ENCODE measurements at places on chromosomes 13 and 19.

DNA sequence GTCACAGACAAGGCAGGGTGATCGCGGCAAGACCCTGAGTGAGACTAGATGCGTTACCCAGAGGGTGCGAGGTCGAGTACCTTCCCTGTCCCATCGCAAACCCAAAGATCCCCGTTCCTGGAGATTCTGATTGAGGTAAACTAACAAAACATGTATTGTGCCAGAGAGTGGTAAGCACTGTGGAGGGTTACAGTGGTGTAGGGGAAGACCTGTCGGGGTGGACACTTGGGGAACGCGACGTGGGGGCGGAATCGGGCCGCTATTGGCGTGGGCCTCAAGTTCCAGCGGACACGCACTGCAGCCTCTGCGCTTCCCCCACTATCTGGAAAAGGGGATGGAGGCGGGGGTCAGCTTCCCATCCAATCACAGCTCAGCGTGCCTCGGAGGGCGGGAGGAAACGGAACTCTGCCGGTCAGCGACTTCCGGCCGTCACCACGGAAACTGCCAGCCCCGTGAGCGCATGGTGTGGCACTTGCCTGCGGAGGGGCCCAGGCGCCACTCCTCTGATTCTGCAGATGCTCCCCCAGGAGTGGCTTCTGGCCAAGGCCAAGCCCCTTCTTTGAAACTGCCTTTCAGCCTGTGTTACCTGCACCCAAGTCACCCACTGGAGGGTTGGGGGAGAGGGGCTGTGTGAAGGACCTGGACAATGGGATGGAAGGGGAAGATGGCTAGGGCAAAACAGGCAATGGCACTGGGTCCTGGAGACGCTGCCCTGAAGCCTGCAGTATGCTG, 1.0 kb upstream of the UBE2M start:
- DNase-seq = peak; percentile 83

DNA sequence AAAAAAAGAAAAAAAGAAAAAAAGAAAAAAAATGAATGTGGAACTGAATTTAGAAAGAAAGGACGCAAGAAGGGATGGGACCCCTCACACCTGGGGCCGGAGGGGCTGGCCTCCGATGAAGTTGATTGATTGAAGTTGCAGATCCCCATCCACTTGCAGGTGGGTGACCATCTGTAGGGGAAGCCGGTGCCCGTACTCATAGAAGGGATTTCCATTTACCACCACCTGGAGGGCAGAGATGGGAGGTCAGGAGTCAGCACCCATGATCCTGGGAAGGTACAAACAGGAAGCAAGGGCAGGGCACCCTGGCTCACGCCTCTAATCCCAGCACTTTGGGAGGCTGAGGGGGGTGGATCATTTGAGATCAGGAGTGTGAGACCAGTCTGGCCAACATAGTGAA, 6.4 kb downstream of the LGALS4 start:
- no peak for DNase-seq

DNA sequence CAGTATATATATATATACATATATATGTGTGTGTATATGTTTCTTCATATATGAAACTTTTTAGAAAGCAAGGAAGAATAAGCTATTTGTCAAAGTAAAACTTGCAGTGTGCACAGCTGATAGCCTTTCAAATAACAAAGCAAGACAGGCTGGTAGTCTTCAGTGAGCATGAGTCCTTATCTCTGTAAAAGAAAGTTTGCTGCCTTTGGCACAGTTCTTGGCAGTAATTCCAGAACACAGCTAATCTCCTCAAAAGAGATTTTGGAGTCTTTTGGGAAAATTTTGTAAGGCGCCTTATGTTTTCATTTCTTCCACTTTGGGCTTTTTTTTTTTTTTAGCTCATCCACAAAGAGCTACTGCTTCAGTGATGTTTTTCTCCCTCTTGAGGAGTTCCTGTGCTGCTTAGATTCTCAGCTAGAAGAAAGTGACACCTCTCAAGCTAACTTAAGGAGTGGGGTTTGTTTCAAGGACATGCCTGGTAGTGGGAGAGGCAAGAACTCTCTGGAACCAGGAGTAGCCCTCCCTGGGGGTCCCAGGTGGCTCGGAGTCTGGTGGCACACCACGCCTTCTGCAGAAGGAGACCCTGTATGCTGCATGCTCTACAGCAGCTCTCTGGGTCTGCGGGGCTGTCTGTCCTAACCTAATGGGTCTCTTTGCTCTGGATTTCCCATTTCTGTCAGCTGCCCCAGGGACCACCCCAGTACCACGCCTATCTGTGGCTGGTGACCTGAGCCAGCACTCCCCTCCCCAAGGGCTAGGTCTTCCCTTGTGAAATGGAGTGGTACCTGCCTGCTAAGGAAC, 58.8 kb downstream of the TNFRSF19 start:
- no peak for DNase-seq

- no peak for DNase-seq
These were observed at the start of gene TNFRSF19 for GRCh38 chr13:23570099-23570920. Gene TNFRSF19, plus strand, starts transcription at chr13:23570412. Its CDS starts 19,772 bp downstream, at chr13:23590184.

- DNase-seq = no peak
These were observed 20.7 kb downstream of the RFC3 start for GRCh38 chr13:33838647-33839046.

GRCh38 chr19:54893406-54893805, 12.5 kb upstream of the NCR1 start:
- DNase-seq = no peak

DNA sequence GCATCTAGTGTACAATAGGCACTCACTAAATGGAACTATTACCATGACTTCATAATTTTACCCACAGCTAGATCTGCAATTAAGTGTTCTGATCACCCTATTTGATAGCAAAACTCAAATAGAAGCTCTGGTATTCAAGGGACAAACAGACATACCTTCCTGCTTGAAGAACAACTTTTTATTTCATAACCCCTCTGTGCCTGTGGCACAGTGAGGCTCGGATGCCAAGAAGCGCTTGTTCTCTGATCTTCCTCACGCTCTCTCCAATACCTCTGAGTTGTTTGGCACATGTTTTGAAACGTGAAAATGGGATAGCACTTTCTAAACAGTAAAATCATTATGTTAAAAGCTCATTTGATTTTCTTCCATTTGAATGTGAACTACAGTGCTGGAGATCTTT, 232.0 kb downstream of the KLF5 start:
- DNase-seq = no peak

DNA sequence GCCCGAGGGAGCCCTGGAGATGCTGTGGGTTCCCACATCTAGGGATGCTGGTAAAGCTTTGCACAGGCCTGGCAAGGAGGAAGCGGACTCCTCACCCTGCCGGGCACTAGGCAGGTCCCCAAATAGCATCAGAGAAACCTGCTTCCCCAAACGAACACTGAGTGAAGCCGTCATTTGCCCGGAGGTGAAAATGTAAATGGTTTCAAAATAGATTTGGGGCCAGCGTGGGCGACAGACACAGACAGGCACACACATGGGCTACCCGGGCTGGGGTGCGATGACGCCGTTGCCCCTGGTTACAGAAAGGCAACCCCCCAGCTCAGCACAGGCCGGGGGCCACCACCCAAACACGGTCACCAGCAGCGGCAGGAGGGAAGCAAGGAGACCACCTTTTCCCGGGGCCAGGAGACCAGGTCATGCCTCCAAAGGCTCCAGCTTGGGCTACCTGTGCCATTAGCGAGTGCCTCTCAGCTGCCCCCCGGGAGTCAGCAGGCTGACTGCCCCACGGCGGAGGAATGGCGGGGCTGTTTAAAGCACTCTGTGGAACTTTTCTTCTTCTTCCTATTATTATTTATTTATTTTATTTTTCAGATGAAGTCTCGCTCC, 47.5 kb upstream of the NDUFS7 start:
- no peak for DNase-seq

DNA sequence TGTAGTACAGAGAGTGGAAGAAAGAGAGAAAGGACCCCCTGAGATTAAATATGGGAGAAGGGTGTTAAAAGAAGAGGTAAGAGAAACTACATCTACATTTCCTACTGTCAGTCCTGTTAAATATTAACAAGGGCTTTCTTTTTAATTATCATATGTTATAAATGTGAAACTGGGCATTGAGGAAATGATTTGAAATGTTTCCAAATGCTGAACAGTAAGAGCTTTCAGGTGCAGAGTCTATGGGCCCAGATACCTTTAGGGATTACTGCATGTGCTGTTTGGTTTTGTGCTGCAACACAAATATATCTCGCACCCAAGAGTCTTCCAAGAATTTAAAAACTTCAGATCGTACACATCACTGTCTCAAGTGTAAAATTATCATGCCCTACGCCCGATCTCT, 176.3 kb downstream of the RBM26 start:
- no peak for DNase-seq

DNA sequence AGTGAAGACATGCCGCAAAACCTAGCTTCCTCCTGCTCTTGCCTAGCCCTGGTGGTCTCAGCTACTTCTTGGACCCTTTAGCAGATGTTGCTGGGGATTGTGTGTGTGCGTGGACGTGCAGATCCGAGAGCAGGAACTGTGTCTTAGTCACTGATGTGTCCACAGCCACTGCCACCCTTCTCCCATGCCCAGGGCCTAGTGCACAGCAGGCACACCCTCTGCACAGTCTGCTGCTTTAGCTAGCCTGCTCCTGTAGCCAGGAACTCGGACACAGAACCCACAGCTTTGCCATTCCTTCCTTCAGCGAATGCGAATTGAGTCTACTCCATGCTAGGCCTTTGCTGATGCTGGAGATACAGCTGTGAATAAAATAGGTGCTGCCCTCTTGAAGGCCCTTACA, 2.3 kb downstream of the CLPTM1 start:
- DNase-seq = no peak

GRCh38 chr19:18057557-18057956, 29.2 kb downstream of the IL12RB1 start:
- no peak for DNase-seq

DNA sequence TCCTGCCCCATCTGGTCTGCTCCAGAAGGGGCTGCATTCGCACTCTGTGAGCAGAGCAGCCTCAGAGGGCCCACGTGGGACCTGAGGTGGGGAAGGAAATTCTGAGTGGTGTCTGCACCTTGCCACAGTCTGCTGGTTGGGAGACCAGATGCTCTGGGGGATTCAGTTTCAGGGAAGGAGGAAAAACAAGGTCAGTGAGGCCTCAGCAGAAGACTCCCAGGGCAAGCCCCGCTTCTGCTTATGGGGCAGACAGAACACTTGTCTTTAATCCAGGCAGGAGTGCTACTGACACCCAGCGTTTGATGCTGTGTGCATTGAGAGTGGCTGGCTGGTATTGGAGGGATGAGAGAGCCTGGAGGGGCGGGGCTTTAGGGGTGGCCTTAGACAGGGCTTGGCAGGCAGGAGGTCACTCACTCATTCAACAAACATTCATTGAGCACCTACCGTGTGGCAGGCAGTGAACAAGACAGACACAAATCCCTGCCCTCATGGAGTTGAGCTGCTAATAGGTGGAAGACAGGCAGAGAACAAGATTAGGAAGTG, 4.9 kb upstream of the CLEC17A start:
- no peak for DNase-seq

GRCh38 chr19:16626796-16627192, 1.2 kb downstream of the MED26 start:
- peak; percentile 28 for DNase-seq

GRCh38 chr13:76638882-76639281, 247.3 kb downstream of the KCTD12 start:
- no peak for DNase-seq

- DNase-seq = no peak
These were observed 11.6 kb upstream of the SAMD1 start for GRCh38 chr19:14102102-14102696.

- no peak for DNase-seq
These were observed 7.0 kb upstream of the LRP3 start for GRCh38 chr19:33187183-33187540.

- DNase-seq = no peak
These were observed 54.6 kb upstream of the MYO16 start for GRCh38 chr13:108574856-108575255.

DNA sequence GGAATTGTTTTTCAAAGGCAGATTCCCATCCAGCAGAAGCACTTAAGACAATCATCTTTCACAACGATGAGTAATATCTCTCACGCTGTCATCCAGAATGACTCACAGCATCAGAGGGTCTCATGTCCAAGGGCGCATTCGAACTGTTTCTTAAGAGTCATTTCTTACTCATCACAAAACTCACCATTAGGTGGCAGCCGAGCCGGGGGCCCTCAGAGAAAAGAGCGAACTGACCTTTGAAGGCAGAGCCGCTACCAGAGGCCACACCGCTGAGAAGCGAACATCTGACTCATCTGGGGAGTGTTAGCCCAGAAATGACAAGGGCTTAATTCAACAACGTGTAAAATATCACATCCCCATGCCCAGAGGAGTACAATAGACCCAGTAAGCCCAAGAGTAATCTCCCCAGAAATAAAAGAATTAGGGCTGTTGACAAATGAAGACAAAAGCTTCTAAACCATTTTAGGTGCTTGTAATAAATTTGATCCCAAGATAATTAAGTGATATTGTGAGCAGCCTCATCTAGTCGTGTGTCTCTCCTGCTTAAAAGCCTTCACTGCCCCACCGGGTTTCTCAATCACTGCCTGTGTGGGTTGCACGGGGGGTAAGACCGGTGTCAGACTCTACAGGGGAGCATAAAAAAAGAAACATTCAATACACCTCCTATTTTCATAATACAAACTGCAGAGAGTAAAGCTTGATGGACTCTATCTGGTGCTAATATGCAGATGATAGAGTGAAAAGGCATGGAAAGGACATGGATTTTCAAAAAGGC, 96.2 kb downstream of the CYSLTR2 start:
- DNase-seq = peak; percentile 74

DNA sequence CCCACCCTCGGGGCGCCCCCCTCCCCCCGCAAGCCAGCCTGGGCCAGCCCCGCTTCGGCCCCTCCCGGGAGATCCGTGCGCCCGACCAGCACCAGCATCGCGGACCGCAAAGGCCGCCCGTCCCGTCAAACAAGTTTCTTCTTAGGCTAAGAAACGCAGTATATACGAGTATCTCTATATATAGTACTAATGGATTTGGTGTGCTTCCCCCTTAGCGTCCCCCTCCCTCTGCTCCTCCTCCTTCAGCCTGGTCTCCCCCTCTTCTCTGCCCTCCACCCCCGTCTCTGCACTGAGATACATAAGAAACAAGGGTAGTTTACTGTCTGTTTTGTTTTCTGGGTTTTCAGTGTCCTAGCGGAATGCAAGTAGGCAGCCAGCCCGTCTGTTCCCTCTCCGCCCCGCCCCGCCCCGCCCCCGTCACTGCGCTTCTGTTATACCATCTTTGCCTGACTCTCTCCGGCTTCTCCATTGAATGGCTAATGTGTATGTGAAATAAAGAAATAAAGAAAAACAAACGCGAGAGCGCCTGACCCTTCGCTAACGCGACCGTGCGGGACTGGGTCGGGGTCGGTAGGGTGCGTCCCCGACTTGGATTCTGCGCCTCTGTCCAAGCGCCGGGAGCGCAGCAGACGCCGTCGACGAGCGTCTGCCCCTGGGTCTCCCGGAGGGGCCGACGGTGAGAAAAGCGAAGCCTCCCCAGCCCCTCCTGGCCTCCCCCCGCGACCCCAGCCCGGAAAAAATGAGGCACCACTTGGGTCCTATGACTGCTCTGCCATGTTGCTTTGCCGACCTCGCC, 4.2 kb downstream of the LYL1 start:
- DNase-seq = peak; percentile 30

GRCh38 chr13:34127523-34127922, 309.6 kb downstream of the RFC3 start:
- DNase-seq = no peak
